ENCODE measurements at places on chromosomes 11 and 22. TPM values are rescaled to one million over a fixed set of nuclear protein-coding genes. Genes with fewer than 3 reads are reported as not detected.

RASL10A gene
- 1.6 TPM for total RNA-seq

OR8G5 gene
- not detected for total RNA-seq

HTR3A gene
- 4.1 TPM for total RNA-seq

GRCh38 chr11:68734111-68734510, 17.2 kb downstream of the TESMIN start:
- no peak for DNase-seq

DNA sequence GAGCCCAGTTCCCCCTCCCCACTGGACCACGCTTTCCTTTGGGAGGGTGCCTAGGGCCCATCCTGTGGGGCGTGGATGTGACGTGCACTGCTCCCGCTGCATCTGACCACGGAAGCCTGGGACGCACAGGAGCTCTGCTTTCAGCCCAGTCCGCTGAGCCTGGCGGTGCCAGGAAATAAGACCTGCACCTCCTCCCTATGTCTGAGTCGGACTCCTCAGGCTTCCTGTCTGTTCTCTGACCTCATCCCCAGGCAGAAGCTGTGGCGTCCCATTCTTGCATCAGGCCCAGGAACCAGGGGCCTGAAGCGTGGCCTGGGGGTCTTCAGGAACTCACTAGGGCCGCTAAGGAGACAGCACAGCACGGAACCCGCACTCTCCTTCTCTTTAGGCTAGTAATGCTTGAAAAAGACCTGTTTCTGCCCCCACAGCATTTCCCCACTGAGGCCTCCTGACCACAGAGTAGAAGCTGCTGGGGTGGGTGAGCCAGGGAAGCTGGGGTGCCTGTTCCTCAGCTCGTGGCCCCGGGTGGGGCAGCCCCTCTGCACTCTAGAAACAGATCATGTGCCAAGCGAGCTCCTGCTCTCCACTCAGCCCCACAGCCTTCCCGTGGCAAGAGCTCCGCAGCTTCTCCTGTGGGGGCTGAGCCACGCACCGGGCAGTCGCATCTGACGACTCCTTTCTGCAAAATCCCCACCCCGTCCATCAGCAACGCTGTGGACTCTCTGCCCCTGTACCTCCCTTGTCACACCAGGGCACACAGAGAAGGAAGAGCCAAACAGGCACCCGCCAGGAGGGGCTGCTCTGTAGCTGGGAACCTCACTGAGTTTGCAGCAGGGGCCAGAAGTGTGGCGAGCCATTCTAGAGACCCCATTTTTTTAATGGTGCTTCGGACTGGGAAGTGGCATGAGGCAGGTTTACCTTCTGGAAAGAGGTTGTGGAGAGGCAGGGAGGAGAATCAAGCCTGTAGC, 22.6 kb downstream of the MOV10L1 start:
- no peak for DNase-seq

- peak; percentile 96 for DNase-seq
These were observed at the start of gene POLD3 for GRCh38 chr11:74592441-74593362. Gene POLD3 (plus strand): TSS chr11:74592582. CDS start chr11:74592659, 77 bp downstream.

DNA sequence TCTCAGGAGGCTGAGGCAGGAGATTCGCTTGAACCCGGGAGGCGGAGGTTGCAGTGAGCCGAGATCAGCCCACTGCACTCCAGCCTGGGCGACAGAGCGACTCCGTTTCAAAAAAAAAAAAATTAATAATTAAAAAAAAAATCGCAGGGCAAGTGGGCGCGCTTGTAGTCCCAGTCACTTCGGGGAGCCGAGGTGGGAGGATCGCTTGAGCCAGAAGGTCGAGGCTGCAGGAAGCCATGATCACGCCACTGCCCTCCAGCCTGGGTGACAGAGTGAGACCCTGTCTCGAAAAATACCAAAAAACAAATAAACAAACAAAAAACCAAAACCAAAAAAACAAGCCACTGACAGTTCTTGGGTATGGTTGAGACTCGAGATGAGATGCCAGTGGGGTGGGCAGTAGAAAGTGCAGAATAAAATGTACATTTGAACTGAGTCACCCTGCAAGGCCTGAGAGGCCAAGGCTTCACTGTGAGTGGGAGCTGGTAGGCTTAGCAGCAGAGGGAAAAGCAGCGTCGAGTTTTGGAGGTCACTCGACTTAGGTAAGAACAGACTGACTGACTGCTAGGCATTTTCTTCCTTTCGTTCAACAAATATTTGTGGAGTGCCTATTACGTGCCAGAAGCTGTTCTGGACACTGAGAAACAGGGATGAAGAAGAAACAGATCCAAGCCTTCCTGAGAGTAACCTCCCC, 635 bp upstream of the LDHA start:
- no peak for DNase-seq

- no peak for DNase-seq
These were observed 6.1 kb upstream of the PNPLA3 start for GRCh38 chr22:43917521-43917920.

GRCh38 chr11:119637481-119637880, 91.5 kb downstream of the NECTIN1 start:
- no peak for DNase-seq

DNA sequence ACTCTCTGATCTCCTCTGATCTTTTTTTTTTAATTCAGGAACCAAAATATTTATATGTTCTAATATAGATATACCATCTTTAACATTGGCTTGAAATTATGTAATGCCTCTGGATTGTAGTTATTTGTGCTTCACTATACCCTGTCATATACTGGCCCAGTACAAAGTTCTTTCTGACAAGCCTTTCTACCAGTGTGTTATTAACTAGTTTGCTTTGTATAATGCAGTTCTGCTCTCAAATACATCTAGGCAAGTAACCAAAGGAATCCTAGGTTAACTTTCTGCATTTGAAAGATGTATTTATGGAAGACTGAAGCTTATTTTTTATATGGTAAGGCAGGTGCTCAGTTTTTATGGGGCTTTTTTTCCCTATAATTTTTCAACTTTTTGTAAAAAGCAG, 36.1 kb downstream of the ARHGEF12 start:
- DNase-seq = no peak
